Left ventricle myocardium inferior (tissue), 1 donor: ENCODE measurements at places on chromosomes 5 and 9. TPM values are rescaled to one million over a fixed set of nuclear protein-coding genes. Genes with fewer than 3 reads are reported as not detected.

Gene SYNPO
- 715 TPM for total RNA-seq

Gene PCDHGA8
- 8.5 TPM for total RNA-seq

DNA sequence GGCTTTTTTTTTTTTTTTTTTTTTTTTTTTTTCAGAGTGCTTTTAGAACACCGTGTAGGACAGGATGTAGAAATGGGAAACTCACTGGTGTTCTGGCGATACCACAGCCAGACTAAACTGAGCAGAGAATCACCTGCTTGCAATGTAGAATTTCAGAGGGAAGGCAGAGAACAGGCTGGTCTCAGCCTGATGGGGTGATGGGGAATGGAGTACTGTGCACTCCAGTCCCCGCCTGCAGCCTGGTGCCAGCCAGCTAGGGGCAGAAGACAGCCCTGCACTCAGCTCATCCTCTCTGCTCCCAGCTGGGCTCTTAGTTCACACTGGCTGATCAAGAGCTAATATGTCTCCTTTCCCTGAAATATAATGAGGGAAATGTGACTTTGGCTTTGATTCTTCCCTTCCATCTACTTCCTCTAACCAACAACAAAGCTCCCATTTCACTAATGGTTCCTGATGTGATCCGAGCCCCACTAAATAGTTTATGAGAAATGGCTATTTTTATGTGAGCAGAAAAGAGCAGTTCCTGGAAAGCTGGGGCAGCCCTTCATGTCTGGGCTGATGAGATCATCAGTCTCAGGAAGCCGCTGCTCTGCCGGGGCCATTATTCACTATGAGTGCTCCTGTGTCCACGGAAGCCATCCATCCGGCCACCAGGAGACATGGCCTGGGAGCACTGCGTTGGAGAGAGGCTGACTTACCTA is 209.7 kb downstream of the GADD45G start:
- DNase-seq: no peak

- DNase-seq: no peak
Observed at GRCh38 chr5:159444441-159445082, 114.3 kb upstream of the IL12B start.

DNA sequence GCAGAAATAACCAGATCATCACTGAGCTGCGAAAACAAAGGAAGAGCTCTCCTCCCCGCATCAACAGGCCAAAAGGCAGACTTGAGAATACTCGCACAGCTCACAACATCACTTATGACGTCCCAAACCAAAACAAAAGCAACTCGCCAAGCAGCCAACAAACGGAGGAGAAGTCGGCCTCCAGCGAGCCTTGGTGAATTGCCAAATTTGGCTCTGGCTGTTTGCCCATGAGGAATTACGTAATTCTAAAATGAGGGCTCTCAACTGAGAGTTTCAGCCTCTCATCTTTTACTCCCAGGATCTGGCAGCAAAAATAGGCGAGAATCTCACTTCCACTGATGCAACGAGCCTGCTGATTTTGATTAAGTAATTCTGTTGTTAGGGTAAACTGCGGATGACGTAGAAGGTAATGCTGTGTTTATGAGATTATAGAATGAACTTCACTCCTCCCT is 51.7 kb upstream of the SEMA6A start:
- DNase-seq: peak; percentile 68

DNA sequence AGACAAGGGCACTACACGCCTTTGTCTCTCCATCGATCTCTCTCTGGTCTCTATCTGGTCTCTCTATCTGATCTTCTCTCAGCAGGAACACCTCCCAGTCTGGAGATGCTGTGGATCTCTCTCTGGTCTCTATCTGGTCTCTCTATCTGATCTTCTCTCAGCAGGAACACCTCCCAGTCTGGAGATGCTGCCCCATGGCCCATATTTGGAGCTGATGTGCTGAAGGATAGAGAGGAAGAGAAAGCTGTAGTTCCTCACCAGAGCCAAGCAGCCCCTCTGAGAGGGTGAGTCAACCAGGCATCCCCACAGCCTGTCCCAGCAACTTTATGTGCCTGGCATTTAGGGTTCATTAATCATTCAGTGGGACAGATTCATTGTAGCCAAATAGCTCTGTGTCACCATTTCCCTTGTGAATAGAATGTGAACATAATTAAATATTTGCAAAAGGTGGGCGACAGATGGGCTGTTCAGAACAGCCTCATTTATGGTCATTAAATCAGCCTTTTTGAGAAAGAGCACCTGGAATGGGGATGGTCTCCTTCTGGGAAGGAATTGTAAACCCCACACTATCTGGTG is 189.3 kb upstream of the MAST4 start:
- no peak for DNase-seq
